ENCODE measurements at places on chromosomes 13 and 19.

- no peak for DNase-seq
These were observed 270.2 kb downstream of the LMO7 start for GRCh38 chr13:75906315-75906714.

DNA sequence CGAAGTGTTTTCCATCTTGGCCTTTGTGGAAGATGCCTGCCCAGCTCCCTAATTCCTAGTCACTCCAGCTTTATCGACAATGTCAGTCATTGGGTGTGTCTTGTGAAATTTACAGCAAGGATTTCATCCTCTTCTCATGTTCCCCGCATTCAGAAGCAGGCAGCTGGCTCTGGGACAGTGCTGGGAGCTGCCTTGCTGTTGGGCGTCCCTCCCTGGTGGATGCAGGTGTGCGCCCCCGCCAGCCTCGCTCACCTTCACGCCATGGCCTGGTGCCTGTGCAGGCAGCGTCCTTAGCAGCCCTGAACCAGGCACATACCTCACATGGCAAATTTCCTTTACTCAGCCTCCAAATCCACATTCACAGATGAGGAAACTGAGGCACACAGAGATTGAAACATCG lies 39.7 kb upstream of the TFDP1 start:
- DNase-seq: no peak

- DNase-seq: no peak
These were observed 211.2 kb upstream of the SOX1 start for GRCh38 chr13:111855786-111856185.

DNA sequence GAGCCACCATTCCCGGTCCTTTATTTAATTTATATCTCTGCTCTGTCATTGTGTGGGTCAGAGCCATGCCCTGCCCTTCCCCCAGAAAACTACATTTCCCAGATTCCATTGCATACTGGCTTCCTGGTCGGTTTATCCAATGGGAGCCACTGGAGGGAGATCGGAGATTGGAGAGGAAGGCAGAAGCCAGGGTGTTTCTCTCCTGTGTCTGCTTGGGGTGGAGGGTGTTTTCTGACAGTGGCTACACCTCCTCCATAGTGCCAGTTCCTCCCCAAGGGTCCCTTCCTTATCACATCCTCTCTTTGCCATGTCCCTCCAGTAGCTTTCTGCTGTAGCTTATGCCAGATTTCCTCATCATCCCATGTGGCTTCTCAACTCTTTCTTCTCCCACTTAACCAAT lies 19.0 kb downstream of the OLFM2 start:
- peak; percentile 50 for DNase-seq

- DNase-seq: no peak
These were observed 39.7 kb downstream of the USP12 start for GRCh38 chr13:27131906-27132305.

DNA sequence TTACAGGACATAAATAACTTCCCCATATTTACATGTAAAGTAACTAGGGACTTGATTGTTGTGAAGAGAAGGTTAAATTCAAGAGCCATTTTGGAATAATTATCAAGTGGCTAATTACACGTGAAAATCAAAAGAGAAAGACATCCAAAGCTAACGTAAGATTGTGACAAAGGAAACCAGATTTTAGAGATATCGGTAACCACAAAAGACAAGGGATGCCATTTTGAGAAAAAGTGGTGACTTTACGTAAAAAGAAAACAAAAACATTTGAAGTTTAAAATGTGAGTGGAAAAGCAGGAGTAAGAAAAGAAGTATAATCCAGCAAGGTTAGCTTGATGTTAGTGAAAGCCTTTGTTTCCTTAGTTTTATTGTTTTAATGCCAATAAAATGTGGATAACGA lies 10.9 kb upstream of the VWA8 start:
- DNase-seq: no peak

GRCh38 chr13:77565635-77566034 lies 30.1 kb downstream of the SCEL start:
- peak; percentile 61 for DNase-seq

DNA sequence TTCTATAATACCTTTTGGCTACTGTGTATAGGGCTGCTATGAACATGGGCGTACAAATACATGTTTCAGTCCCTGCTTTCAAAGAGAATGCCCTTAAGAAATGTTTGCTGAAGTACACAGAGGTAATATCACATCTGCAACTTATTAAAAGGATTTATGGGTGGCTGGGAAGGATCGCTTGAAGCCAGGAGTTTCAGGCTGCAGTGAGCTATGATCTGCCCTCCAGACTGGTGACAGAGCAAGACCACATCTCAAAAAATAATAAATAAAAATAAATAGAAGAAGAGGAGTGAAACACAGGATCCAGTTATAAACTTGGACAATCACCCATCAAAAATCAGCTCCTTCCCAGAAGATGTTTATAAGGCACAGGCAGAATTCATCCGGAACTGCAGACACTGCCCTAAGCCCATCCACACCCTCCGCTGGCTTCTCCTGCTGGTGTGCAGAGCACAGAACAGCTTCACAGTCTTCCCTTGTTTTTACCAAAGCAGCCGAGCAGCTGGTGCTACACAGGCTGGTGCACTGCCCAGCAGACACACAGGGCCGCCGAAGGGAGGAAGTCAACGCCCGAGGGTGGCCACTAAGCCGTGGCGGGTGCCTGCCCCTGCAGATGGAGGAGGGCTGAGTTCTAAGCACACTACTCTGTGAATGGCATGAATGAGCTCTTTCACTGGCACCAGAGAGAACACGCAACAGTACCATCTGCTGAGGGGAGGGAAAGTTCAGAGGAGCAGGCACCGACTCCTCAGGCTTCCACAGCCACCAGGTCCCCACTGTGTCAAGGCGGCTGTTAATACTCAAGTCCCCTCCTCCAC lies 44.0 kb downstream of the BRD4 start:
- DNase-seq: peak; percentile 62

DNA sequence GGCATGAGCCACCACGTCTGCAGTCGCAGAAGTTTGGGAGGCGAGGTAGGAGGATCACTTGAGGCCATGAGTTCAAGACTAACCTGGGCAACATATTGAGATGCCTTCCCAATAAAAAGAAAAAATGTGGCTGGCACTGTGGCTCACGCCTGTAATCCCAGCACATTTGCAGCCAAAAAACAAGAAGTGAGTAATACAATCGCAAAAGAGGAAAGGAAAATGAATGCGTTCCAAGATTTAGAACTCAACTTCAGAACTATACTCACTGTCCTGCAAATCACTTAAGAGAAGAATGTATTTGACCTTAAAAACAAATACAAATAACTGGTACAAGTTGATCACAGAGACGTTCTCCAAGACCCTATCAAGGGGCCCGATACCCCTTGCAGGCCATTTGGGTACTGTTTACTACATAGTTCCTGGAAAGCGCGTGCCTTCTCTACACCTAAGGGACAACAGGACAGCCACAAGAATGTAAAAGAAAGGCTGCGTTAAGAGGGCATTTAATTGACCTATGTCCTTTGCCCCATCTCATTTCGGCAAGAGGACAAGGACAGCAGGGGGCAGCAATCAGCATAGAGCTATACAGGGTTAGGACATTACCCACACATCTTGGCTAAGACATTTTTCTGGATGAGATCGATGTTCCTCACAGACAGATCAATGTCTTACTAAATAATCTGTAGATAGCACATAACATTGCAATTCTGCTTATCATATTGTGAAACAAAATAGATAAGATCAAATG lies 41.3 kb downstream of the FLT3 start:
- DNase-seq: peak; percentile 75

- DNase-seq: no peak
These were observed 200.0 kb downstream of the PCDH20 start for GRCh38 chr13:61215601-61216000.

DNA sequence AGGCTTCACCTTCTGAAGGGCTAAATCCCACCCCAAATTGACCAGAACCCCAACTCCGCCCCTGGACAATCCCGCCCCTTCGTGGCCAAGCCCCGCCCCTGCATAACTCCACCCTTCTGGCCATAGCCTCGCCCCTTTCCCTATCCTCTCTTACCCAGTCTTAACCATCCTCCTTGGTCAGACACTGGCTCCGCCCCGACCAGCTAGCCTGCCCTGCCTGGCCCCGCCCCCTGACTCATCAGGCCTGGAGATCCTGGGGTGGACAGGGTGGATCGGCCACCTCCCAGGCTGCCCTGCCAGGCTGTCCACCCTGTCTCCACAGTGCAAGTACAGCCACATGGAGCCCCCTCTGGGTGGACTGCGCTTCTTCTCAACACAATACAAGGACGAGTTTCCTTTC lies 8.0 kb upstream of the ZNF358 start:
- peak; percentile 56 for DNase-seq

DNA sequence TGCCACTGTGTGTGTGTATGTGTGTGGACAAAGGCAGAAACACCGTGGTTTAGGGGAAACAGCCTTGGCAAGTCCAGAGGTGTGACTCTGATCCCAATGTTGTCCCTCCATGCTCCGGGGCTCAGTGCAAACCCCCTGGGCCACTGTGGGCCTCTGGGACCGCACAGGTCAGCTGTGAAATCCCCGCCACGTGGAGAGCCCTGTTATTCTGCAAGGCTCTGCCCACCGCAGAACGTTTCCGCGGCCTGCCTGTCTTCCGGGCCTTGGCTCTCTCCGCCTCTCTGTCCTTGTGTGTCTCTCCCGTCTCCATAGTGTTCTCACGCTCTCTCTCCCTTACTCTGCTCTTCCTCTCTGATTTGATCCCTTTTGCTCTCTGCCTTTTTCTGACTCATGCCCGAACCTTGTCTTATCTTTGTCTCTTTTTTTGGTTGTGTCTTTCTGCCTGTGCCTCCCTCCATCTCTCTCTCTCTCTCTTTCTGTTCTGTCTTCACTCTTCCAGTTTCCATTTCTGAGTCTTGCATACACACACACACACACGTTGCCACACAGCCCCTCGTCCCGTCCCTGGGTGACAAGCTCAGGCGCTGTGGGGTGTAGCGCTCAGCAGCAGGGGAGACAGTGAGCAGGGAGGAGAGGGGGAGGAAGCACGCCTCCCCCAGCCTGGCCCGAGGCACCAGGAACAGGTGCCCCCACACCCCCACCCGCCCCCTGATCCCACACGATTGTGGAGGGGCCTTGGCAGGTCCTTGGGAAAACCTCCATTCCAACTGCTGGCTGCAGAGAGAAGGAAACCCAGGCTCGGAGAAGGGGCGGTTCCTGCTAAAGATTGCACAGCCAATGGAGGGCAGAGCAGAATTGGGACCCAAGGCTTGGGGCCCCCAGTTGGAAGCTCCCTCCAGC lies 3.0 kb downstream of the TTYH1 start:
- peak; percentile 86 for DNase-seq
